ENCODE measurements at places on chromosomes 1 and 21.

DNA sequence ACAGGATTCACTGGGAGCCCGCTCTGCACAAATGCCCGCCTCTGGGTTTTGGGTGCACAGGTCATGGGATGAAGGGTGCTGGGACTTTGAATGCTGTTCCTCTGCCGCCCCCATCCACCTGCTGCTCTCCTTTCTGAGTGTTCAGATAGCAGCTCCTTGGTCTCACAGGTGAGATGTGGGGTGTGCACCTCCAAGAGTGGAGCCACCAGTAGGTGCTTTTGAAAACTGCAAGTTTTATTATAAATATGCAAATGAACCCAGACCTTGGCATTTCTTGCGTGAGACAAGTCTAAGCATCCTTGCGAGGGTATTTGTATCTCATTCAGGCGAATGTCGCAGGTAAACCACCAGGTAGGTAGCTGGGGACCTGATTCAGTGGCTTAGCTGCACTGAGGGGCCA, 30.2 kb downstream of the OBSCN start:
- no peak for DNase-seq

DNA sequence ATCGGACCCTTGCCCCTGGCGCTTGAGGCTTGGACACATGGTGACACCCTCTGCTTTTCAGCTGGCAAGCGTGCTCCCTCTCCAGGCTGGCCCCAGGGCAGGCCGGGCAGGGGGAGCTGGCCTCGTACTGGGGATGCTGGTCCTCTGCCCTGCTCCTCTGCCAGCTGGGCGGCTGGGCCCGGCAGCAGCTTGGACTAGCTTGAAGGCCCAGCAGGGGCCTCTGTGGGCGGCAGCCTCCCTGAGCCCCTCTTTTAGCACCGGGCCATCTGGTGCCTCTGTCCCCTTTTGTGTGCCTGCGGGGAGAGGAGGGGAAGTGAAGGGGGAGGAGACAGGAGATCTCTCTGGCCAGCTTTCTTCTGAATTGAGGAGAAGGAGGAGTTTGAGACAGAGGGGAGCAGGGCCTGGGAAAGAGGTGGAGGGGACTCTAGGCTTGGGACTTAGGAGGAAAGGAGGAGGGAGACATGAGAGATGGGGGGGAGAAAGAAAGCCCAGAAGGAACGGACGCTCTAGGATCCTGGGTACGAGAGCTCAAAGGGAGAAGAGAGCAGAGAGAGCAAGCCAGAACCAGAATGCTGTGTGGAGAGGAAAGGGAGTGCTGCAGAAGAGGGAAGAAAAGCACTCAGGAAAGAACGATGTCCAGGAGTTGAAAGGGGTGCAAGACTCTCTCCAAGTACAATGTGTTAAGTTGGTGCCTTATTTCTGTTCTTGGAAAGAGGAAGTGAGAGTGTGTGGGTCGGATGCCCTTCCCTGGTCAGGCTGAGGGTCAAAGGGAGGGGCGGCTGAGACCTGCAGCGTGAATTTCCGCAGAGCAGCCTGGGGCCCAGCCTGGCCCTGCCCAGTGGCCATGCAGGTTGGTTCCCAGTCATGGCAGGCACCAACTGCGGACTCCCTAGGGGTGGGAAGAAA, 40.3 kb downstream of the IER5 start:
- DNase-seq: no peak

GRCh38 chr1:89633800-89634625, 1.1 kb downstream of the LRRC8C start:
- no peak for DNase-seq

DNA sequence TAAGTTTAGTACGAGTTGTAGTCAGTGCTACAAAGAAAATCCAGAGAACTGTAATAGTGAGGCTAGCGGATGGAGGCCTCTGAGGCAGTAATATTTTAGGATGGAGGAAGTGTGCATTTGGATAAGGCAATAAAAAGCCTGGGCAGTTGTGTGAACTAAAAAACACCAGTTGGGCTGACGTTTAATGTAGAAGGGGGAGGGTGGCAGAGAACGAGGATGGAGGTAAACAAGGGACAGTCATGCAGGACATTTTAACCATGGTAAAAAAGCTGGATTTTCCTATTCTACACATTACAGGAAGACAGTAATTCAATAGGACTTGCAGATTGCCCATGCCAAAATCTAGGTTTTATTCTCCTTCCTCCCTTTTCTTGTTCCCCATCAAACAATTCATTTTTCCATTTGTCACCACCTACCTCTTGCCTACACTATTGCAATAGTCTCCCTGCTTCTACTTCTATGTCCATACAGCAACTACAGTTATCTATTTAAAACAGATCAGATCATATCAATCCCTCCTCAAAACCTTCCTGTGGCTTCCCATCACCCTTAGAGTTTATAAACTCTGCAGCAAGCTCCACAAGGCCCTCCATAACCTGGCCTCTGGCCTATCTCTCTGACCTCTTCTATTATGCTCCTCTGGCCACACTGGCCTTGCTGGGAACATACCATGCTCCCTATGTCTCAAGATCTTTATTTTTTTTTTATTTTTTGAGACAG, 27.7 kb downstream of the ERO1B start:
- no peak for DNase-seq

GRCh38 chr1:219227360-219228057, 53.8 kb downstream of the LYPLAL1 start:
- no peak for DNase-seq

DNA sequence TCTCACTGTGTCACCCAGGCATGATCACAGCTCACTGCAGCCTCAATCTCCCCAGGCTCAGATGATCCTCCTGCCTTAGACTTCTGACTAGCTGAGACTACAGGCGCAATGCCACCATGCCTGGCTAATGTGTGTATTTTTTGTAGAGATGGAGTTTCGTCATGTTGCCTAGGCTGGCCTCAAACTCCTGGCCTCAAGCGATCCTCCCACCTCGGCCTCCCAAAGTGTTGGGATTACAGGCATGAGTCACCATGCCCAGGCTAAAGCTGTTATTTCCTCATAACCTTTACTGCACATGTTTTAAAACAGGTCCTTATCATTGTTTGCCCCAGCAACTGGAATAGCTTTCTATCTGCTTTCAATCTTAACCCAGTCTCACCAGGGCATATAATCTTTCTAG, 2.9 kb downstream of the SARS1 start:
- no peak for DNase-seq

Measured in GM12891 (cell line).